ENCODE measurements at places on chromosomes 7 and 10.

GRCh38 chr7:66518151-66518691 lies 110.5 kb upstream of the KCTD7 start:
- no peak for DNase-seq

DNA sequence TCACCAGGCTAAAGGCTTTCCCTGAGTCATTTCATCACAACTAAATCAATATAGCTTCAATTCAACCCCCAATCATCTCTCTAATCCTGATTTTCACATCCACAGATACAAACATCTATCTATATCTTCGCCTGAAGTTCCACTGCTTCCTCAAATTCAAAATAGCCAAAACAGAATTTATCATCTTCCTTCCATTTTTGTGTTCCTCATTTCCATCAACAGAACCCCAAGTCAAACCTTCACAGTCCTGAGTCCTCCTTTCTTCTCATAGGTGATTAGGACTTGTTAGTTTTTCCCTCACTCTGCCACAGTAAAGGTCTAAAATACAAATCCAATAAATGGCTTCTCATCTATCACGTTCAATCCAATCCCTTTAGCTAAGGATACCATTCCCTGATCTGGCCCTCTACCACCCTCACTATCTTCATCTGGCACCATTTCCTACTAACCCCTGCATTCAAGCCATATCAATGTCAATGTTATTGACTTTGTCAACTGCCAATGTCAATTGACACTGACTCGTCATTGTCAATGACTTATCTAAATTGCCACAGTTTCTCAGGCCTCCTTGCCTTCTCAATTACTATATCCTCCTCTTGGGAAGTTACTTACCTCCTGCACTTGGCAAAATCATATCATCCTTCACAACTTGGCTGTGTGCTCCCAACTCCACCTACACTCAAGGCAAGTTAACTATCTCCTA lies 2.6 kb downstream of the HYCC1 start:
- DNase-seq, result no peak

GRCh38 chr10:83957168-83957947 lies 182.0 kb upstream of the GHITM start:
- no peak for DNase-seq

GRCh38 chr7:67863911-67864310 lies 867.3 kb downstream of the TYW1 start:
- no peak for DNase-seq

GRCh38 chr10:73644015-73644743 lies 2.9 kb upstream of the MYOZ1 start:
- no peak for DNase-seq

DNA sequence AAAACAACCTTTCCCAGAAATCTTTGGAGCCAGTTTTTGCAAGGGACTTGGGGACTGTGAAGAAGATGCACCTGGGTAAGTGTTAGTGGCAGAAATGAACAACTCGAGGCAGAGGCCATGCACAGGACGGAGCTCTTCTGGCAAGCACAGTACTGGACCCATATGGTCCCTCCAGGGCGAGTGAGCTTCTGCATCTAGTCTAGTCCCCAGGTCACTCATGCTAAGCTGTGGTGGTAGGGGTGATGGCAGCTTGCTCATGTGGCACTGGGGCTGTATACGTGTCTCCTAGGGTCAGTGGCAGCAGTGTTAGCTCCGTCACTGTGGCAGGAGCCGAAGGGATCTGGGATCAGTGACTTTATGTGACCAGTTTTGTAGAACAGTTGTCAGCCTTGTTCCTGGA lies 9.3 kb upstream of the LRRC61 start:
- DNase-seq, result no peak

GRCh38 chr7:69768986-69769595 lies 170.8 kb downstream of the AUTS2 start:
- DNase-seq, result no peak

DNA sequence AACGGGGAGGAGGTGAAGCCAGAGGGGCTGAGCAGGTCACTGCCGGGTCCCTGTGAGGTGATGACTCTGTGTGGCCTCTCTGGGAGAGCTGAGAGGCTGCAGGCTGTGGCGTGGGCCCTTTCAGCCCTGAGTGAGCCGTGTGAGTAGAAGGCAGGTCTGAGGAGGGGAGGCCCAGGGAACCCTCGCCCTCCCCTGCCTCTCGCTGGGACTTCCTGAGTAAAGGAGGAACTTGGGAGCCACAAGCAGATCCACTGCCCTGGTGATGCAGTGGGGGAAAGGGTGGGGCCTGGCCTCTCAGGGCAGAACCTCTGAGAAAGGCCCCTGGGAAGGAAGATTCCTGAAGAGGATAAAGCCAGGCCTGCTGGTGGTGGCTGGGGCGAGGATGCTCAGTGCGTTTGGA lies 22.8 kb downstream of the EEPD1 start:
- no peak for DNase-seq

- DNase-seq, result peak; percentile 60
Measured at GRCh38 chr10:69963178-69963834, 89.3 kb upstream of the MACROH2A2 start.

DNA sequence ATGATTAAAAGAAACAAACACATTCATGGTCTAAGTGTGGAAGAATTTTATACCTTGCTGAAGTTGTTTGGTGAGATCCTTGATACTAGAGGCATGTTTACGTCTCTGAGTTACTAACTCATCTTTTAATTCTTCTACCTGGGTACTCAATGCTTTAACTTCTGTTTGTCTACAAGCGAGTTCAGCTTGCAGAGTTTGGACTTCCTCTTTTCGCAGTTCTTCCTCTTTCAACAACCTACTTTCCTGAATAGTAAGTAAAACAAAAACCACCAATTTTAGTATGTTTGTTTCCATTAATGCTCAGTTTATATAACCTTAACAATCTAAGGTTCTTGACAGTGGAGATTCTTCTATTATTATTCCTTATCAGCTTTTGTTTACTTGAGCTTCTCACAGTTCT lies 42.9 kb downstream of the CCDC186 start:
- DNase-seq, result no peak

GRCh38 chr10:67306588-67307205 lies 380.9 kb downstream of the LRRTM3 start:
- DNase-seq, result no peak

GRCh38 chr7:102140952-102141370 lies 145.7 kb upstream of the SH2B2 start:
- DNase-seq, result no peak

DNA sequence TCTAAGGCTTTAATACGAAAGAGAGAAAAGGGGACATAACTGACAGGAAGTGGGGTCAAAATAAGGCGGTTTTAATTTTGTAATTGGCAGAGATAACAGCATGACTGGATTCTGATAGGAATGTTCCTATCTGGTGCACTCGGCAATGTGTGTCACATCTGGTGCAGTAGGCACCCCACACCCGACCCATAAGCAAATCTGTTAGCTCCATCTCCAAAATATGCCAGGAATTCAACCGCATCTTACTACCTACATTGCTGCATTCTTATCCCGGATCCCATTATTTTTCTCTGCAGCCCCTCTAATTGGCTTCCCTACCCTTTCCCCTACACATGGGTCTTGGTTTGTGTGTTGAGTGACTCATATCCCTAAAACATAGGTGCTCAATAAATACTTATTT lies 19.1 kb upstream of the GALNT11 start:
- no peak for DNase-seq

- no peak for DNase-seq
Measured at GRCh38 chr10:97075421-97075820, 110.3 kb downstream of the SLIT1 start.

GRCh38 chr7:150451097-150451793 lies 815 bp downstream of the GIMAP8 start:
- DNase-seq, result no peak
